ENCODE measurements at places on chromosomes 7 and 10. TPM values are rescaled to one million over a fixed set of nuclear protein-coding genes. Genes with fewer than 3 reads are reported as not detected.

- peak; percentile 4 for DNase-seq
These were observed 75.9 kb downstream of the INSIG1 start for GRCh38 chr7:155373359-155374273.

DNA sequence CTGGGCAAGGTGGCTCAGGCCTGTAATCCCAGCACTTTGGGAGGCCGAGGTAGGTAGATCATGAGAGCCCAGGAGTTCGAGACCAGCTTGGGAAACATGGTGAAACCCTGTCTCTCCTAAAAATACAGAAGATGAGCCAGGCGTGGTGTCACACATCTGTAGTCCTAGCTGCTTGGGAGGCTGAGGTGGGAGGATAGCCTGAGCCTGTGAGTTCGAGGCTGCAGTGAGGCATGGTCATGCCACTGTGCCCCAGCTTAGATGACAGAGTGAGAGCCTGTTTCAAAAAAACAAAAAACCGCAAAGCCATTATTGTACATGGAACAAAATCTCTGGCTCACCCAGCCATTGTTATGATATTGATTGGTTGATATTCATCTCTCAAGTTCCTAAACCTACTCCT lies 53.7 kb downstream of the KMT2E start:
- DNase-seq, result no peak

LRIT1 gene
- not detected for total RNA-seq

DNA sequence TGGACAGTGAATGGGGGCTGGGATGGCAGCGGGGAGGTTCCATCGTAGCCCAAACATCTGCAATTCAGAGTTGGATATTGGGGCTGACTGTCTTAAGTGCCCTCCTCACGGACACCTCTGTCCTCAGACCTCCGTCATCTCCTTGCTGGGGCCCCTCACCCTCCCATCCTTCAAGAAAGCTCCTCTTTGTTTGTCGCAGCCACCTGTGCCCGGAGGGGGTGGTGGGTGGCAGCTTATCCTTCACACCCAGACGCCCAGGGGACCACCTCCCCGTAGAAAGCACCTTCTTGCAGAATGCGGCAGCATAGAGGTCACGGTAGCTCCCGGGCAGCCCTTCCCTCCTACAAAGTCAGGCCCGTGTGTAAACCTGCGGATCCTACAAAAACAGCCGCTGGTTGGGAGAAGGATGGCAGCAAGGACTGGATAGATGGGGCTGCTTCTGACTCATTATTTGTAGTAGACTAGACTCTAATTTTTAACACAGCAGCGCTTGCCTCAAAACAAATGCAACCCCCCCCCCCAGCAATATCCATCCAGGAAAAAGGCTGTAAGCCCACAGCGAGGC lies 1.3 kb upstream of the PTPRN2 start:
- no peak for DNase-seq

METTL27 gene
- total RNA-seq, result 1.7 TPM

DNA sequence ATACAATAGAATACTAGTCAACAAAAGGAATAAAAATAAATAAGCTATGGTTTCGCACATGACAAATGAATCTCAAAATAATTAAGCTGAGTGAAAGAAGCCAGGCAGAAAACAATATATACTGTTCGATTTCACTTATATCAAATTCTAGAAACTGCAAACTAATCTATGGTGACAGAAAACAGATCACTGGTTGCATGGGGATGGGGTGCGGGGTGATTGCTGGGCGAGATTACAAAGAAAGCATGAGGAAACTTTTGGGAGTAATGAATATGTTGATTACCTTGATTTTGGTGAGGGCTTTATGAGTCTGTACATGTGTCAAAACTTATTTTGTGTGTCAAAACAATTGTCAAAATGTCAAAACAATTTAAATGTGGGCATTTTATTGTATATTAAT lies 135.6 kb downstream of the GPR85 start:
- no peak for DNase-seq

DNA sequence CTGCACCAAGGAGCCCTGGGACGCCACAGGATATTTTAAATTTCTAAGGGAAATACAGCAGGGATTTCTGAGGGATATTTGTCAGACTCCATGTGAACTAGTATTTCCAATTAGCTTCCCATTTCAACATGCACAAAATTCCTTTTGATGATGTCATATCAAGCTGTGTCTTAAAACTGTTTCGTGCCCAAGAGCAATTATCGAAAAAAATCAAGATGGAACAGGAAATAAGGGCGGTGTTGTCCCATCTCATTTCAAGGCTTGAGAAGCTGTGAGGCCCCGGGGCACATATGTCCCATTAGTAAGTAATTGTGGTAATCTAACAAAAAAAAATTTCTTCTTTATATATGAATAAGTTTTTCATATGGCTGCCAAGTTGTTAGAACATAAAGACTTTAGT lies 47.4 kb downstream of the PPP1R17 start:
- DNase-seq, result peak; percentile 23

GRCh38 chr7:15495170-15495569 lies 66.6 kb downstream of the AGMO start:
- no peak for DNase-seq

All from IMR-90 (cell line).